ENCODE measurements at places on chromosomes 6 and 20.

- H3K36me3 ChIP-seq = no peaks in the 10 kb centered on the region
- no peak overlapping the region for H3K4me3 ChIP-seq
- H3K27ac ChIP-seq = no peak overlapping the region
- no peaks in the 10 kb centered on the region for H3K27me3 ChIP-seq
- no peaks in the 10 kb centered on the region for H3K4me1 ChIP-seq
- DNase-seq = no peak
Observed at GRCh38 chr6:11113038-11113437, 1.5 kb upstream of the ERVFRD-1 start.

DNA sequence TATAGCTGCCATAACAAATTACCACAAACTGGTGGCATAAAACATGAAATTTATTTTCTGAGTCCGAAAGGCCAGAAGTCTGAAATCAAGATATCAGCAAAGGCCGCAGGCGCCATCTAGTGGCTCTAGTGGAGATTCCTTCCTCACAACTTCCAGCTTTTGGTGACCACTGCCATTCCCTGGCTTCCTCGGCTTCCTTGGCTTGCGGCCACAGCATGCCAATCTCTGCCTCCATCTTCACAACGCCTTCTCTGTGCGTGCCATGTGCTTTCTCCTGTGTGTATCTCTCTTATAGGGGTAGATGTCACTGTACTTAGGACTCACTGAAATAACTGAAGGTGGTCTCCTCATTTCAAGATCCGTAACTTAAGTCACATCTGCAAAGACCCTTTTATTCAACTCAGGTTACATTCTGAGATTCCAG, 5.4 kb upstream of the PLAGL1 start:
- no peak overlapping the region for H3K27ac ChIP-seq
- no peaks in the 10 kb centered on the region for H3K36me3 ChIP-seq
- H3K27me3 ChIP-seq = no peaks in the 10 kb centered on the region
- no peaks in the 10 kb centered on the region for H3K4me1 ChIP-seq
- DNase-seq = peak; percentile 44

DNA sequence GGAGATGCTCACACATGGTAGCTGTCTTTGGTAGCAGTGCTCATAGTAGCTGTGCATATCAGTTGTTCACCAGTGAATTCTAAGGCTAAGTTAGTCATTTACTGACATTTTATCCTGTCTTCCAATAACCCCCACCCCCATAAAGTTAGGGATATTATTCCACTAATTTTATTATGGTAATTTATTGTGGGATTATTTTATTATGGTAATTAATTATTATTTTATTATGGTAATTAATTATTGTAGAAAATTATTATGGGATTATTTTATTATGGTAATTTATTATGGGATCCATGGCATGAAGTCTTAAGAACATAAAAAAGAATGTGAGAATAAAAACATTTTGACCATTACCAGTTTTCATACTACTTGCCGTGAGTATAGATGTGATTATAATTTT, 406.5 kb downstream of the LAMA2 start:
- no peaks in the 10 kb centered on the region for H3K27me3 ChIP-seq
- H3K4me3 ChIP-seq = no peak overlapping the region

DNA sequence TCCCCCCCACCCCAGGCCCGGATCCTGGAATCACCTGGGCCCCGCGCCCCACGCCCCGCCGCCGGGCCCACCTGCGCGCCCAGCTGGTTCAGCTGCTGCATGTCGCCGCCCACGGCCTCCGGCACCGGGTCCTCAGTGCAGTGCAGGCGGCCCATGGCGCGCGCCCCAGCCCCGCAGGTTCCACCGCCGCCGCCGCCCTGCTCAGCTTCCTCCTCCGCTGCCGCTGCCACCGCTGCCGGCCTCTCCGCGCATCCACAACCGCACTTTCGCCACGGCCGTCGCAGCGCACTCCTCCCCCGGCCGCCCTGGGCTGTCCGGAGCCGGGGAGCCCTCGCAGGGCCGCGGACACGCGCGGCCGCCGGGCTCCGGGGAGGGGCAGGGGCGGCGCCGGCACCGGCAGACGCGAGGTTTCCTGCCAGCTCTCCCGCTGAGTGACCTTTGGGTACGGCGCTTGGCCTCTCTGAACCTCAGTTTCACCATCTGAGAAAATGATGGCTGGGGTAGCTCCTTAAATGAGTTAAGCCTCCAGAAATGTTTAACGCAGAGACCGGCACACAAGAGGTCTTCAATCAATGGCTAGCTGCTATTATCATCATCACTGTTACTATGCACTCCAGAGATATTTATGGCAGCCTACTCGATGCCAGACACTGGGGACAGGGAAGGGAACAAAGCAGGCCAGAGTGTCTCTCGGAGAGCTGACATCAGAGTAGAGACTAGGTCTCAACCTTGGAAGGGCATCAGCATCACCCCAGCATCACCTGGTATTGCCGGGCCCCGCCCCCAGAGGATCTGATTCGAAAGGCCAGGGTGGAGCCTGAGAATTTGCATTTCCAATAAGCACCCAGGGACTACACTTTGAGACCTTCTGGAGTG, at the start of gene COMMD7:
COMMD7 (minus strand) TSS at position 231 of the 876 bp plus-strand sequence; CDS start at position 155, 76 bp downstream.
- peaks cover 15% of the 10 kb centered on the region for H3K4me1 ChIP-seq
- DNase-seq = no peak
- no peaks in the 10 kb centered on the region for H3K36me3 ChIP-seq
- peak within 1 kb of the TSS; percentile 75 for H3K27ac ChIP-seq
- H3K4me3 ChIP-seq = peak within 1 kb of the TSS; percentile 79
